Left renal cortex interstitium (tissue), 4 donors: ENCODE measurements at places on chromosomes 1 and 21. TPM values are rescaled to one million over a fixed set of nuclear protein-coding genes. Genes with fewer than 3 reads are reported as not detected.

The GJB4 gene
- polyA plus RNA-seq: 0.16 TPM

The PSMD4 gene
- polyA plus RNA-seq: 162 TPM

The CPT2 gene
- polyA plus RNA-seq: 28.2 TPM

The MIER1 gene
- polyA plus RNA-seq: 38.9 TPM

The RAB42 gene
- 2.7 TPM for polyA plus RNA-seq

The DCDC2B gene
- 0.43 TPM for polyA plus RNA-seq

The ZBTB7B gene
- polyA plus RNA-seq: 11.8 TPM

The HUNK gene
- 20.8 TPM for polyA plus RNA-seq

The CHAF1B gene
- polyA plus RNA-seq: 9.2 TPM

The RUNX1 gene
- 3.2 TPM for polyA plus RNA-seq

The PTPN14 gene
- 42.9 TPM for polyA plus RNA-seq

The FNDC5 gene
- 57.4 TPM for polyA plus RNA-seq

The NTMT2 gene
- polyA plus RNA-seq: not detected

The FCRLB gene
- polyA plus RNA-seq: 4.0 TPM

The CRNN gene
- not detected for polyA plus RNA-seq

The LRRC39 gene
- 4.1 TPM for polyA plus RNA-seq

The OR14K1 gene
- not detected for polyA plus RNA-seq

The PRDM16 gene
- polyA plus RNA-seq: 7.1 TPM

The GSTM3 gene
- polyA plus RNA-seq: 201 TPM

The SLC16A4 gene
- polyA plus RNA-seq: 85.4 TPM

The CYP4A11 gene
- 50.0 TPM for polyA plus RNA-seq

The SNRPE gene
- polyA plus RNA-seq: 237 TPM

The UBL4B gene
- polyA plus RNA-seq: not detected

The GORAB gene
- 19.8 TPM for polyA plus RNA-seq

The CELF3 gene
- polyA plus RNA-seq: 0.20 TPM

The TPTE gene
- not detected for polyA plus RNA-seq

The SLAMF7 gene
- polyA plus RNA-seq: 0.55 TPM

The GPR37L1 gene
- polyA plus RNA-seq: 0.05 TPM

The DMBX1 gene
- 0.09 TPM for polyA plus RNA-seq

The ZNF695 gene
- 3.0 TPM for polyA plus RNA-seq

The CNTN2 gene
- polyA plus RNA-seq: 0.82 TPM

The MAPKAPK2 gene
- 80.4 TPM for polyA plus RNA-seq

The LEFTY1 gene
- polyA plus RNA-seq: 2.5 TPM

The TENT5C gene
- polyA plus RNA-seq: 2.1 TPM

The CCDC190 gene
- polyA plus RNA-seq: not detected

The RHOU gene
- polyA plus RNA-seq: 18.0 TPM

The EPB41 gene
- 61.2 TPM for polyA plus RNA-seq

The CNR2 gene
- 0.07 TPM for polyA plus RNA-seq

The LAPTM5 gene
- polyA plus RNA-seq: 12.9 TPM

The CLDN8 gene
- polyA plus RNA-seq: 110 TPM
